ENCODE measurements at places on chromosomes 1 and 21. TPM values are rescaled to one million over a fixed set of nuclear protein-coding genes. Genes with fewer than 3 reads are reported as not detected.

The LRRC38 gene
- 3.0 TPM for total RNA-seq

DNA sequence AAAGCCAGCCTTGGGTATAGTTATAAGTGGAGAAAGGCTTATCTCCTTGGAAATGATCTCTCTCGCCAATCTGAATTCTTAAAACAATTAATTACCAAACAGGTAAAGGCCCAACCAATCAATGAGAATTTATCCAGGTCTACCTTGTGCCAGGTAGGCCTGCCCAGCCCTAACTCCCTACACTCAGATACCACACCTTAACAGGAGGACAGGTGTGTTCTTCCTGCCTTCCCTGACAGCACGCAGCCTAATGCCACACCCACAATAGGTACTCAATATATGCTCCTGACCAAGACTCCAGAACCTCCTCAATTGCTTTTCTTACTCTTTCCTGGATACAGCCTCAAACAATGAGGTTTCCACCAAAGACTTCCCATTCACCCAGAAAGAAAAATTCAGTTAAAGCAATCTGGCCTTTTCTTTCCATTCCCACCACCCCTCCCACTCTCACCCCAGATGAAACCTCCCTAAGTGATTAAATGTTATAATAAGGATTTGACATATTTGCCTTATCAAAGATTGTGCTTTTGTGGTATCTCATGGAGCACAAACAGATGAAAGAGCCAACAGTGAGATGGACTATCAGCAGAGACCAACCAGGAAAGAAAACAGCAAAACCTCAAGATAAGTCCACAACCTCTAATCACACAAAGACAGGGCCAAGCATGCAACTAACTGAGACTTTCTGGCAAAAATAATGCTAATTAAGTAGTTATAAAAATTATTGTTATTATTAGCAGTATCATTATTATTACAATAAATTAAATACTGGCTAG lies 25.6 kb downstream of the TRABD2B start:
- DNase-seq, result no peak

- no peak for DNase-seq
Observed at GRCh38 chr1:151255381-151255780, 847 bp downstream of the PSMD4 start.

The SPATA17 gene
- total RNA-seq, result not detected

DNA sequence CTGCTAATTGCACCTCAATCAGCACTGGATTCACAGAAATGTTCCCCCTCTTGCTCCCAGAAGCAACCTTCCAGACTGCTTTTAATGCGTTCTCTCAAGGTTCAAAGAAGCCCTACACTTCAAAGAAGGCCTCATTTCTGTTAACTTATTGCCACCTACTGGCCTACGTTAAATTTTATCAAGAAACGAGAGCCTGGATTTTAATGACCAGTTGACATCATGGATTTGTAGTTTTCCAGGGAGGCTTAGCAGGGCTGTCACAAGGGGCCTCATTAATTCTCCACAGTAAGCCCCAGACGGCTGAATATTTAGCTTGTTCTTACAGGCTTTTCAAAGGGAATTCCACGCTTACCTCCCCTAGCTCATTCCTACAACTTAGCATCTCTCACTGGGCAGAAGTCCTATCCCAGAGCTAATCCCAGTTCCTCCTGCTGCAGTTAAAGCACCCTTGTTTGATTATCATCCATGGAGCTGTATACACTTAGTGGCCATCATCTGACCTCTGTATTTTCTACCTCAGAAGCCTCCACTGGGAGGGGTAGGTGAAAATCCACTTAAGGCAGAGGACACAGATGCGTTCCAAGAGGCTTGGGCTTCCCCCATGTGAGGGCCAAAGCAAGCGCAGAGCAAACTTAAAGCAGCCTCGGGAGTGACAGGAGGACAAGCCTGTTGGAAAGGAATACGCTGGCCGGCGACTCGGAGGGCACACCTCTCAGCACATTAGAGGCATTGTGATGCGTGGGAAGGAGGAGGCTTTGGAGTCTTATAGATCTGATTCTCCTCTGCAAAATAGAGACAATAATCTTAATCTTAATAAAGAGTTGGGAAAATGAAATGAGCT lies 32.2 kb upstream of the CYP4X1 start:
- DNase-seq, result no peak

- DNase-seq, result no peak
Observed at GRCh38 chr1:6209661-6210580, 4.0 kb downstream of the RNF207 start.

DNA sequence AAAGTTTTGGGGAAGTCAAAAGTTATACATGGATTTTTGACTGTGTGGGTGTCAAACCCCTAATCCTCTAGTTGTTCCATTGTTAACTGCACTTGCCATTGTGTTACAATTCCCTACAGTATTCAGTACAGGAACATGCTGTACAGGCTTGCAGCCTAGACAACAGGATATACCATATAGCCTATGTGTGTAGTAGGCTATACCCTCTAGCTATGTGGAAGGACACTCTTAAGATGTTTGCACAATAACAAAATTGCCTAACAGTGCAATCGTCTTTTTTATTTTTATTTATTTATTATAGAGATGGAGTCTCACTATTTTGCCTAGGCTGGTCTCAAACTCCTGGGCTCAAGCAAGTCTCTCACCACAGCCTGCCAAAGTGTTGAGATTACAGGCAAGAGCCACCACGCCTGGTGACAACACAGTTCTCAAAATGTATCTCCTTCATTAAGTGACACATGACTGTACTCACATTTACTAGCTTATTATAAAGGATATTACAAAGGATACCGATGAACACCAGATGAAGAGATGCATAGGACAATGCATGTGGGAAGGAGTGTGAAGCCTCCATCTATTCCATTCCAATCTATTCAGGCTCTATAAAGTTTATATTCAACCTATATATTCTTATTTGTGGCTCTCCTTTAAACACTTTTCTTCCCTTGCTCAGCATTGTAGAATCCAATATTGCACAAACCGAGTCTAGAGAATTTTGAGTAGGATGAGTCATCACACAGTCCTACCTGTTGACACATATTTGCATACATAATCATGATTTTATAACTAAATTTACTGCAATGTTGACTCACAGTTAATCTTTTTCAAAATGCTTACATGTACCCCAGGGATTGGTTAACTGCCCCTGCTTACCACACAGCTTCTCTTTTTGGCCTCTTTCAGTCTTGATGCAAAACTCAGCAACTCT lies 28.4 kb upstream of the CEP350 start:
- no peak for DNase-seq

Measured in lower leg skin (tissue), 4 donors.